CD4-positive, alpha-beta memory T cell (primary cell): ENCODE measurements at places on chromosomes 1 and 21.

- DNase-seq: no peak
Measured at GRCh38 chr1:183880531-183881243, 75.8 kb downstream of the RGL1 start.

- no peak for DNase-seq
Measured at GRCh38 chr1:58983162-58983561, 199.3 kb upstream of the JUN start.

DNA sequence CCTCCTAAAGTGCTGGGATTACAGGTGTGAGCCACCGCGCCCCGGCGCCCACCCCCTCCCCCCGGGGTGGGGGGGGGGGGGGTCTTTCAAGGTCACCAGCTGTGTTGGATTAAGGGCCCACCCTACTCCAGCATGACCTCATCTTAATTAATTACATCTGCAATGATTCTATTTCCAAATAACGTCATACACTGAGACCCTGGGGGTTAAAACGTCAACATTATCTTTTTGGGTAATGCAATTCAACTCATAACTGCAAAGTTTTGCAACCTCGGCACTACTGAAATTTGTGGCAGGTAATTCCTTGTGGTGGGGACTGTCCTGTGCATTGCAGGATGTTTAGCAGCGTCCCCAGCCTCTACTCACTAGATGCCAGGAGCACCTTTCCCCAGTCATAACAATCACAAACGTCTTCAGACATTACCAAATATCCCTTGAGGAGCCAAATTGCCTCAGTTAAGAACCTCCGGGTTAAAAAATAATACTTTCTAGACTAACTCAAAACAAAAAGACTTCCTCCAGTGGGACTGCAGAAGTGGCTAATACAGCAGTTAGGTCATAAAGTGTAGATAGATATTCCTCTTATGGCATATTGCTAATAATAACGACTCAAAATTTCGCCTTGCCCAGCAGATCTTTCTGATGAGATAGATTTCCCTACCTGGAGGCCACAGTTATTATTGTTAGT is 233.0 kb upstream of the KAZN start:
- no peak for DNase-seq

GRCh38 chr1:219381396-219381795 is 207.7 kb downstream of the LYPLAL1 start:
- DNase-seq: no peak

DNA sequence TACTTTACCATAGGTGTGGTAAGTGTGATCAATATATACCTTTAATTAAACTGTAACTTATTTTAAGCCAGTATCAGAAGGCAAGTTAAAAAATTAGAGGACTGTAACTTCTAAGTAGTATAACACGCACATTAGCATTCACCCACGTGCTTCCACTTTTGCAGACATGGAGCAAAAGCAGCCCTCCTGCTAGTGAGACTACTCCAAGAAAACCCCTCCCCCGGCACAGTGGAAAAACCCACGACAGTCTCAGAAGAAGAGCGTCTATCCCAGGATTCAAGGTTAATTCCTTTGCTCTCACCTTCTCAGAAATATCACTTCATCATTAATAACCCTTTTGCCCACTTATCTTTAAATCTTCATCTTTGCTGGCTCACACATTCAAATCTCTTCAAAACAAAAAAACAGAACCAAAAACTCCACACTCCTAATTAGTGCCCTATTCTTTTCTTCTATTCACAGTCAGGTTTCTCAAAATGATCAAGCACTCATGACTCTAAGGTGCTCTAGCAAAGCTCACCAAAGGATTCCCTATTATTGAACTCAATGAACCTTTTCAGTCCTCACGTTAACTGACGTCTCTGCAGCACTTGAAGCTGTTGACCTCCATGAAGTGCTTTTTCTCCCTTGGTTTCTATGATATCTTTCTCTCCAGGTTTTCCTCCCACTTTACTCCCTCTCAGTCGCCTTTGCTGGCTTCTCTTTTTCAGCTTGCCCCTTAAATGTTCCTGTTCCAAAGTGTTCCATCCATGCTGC is 213.5 kb downstream of the SMYD3 start:
- DNase-seq: no peak

DNA sequence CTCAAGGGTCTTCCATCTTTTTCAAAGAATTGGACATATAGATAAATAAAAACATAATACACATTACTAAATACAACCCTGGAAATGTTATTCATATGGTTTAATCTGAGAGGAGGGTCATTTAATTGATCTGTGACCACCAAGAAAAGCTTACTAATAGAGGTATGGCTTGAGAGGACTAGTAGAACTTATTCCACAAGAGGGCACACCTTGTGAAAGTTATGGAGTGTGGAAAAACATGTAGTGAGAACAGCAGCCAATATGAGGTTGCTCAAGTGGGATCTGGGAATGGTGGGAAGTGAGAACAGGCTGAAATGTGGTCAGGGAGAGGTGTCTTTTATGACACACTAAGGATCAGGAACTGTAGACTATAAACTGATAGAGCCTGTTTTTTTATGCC is 973.5 kb upstream of the B3GALT2 start:
- no peak for DNase-seq

- DNase-seq: no peak
Measured at GRCh38 chr1:76546354-76546933, 320.8 kb upstream of the ST6GALNAC5 start.

GRCh38 chr1:48524892-48525467 is 53.0 kb upstream of the SPATA6 start:
- no peak for DNase-seq

DNA sequence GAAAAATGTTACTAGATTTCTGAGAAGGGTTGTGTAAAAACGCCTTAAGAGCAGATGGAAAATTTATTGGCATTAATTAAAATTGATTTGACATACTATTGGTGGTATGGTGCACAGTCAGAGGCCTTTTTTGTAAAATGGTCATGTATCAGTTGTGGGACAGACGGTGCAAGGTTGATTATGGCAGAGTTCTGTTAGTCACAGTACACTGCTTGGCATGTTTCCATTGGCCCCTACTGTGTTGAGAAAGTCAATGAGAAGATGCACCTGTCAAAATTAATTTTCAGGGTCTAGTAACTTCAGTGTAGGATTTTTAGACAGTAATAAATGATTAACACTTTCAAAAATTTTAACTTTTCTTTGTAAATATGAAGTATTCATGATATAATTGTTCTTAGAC is 4.4 kb downstream of the B3GALT2 start:
- no peak for DNase-seq

DNA sequence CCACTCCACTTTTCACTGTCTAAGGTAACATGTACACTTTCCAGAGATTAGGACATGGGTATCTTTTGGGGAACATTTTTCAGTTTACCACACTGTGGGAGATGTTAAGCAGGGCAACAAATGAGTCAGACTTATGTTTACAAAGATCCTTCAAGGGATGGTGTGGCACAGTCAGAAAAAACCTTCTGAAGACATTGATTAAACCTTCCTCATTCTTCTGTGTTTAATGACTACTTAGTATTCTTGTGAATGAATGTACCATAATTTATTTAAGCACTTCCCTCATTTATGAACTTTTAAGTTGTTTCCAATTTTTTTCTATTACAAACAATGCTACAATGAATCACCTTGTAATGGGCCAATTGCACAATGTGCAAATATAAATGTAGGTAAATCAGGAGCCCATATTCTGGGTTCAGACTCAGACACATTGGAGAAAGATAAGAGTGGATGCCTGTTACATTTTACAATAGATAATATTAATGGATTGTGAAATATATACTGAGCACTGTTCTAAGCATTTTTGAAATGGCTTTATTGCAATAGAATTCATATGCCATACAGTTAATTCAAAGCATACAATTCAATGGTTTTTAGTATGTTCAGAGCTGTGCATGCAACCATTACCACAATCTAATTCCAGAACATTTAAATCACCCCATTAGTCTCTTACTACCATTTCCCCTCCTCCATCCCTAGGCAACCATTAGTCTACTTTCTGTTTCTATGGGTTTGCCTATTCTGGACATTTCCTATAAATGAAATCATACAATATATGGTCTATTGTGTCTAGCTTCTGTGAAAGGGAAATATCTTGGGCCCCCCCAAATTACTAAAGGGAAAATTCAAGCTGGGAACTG is 1.9 kb upstream of the SFT2D2 start:
- DNase-seq: no peak

DNA sequence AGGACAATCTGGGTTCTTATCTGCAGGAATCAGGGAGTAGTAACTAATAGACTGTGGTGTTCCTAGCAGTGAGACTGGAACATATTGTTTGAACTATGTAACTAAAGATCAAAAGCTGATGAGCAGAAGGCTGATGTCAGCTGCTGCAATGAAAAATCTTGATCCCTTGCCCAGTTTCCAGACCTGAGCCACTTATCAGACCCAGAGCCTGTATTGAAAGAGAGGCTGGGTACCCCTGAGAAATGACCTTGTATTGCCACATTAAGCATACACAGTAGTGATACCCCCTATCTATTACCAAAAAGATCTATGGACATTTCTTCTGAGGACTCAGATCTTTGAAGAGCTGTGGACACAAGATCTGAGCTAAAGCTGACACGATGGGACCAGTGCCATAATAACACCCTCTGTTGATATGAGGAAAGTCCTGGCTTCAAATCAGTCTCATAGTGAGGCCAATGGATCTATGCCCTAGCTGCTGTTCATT is 178.0 kb upstream of the GALNT2 start:
- DNase-seq: no peak

DNA sequence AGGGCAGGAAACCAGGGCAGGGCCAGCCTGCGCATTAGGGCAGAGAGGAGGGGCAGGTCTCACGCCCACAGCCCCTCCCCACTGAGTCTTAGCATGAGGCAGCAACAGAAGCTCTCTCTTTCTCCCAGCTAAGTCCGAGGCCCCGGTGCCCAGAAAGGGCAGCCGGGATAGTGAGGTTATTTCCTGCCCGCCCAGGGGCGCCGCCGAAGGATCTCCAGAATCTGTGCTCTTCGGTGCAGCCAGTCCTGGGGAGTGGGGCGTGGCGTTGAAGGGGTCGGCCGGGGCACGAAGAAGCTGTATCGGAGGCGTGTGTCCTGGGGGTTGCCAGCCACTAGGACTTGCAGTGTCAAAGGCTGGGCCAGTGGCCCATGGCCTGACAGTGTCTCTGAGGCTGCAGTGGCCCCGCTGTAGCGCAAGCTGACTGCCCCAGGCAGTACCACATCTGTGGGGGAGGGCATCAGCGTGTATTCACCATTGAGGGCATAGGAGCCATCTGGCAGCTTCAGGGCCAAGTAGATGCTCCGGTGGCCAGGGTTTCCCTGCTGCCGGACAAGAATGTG is 7.8 kb downstream of the ADAMTS4 start:
- no peak for DNase-seq

GRCh38 chr1:21909286-21909759 is 27.8 kb downstream of the HSPG2 start:
- DNase-seq: no peak

DNA sequence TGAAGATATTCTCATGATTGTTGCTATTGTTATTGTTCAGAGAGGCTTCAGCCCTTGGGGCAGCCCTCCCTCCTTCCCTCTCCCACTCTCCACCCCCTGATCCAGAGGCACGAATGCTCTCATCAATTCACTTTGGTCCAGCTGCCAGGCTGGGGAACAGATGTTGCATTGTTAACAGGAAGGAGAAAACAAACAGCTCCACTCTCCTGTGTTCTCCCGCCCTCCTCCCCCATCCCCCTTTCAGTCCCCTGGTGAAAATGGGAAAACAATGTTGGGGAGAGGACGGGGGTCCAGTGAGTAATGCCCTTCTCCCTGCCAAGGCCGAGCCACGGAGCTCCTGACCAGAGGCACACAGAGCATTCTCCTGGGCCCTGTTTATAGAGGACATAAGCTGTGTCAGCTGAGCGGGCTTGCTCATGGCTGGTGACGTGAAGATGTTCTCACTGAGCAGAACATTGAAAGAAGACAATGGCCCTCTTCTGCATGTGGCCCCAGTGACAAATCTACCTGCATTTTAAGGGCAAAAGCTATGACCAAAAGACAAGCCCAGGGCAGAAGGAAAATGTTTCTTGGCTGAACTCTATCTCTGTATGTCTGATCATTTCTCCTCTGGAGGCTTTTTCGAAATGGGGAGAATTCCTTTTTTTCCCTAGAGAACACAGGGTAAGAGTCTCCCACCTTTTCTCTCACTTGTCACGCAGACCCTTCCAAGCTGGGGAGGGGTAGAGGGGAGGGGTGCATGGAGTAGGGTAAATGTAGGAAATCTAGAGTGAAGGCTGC is 111.7 kb downstream of the GLUL start:
- DNase-seq: no peak

- peak; percentile 37 for DNase-seq
Measured at GRCh38 chr21:41460578-41461527, 34.8 kb downstream of the MX1 start.

DNA sequence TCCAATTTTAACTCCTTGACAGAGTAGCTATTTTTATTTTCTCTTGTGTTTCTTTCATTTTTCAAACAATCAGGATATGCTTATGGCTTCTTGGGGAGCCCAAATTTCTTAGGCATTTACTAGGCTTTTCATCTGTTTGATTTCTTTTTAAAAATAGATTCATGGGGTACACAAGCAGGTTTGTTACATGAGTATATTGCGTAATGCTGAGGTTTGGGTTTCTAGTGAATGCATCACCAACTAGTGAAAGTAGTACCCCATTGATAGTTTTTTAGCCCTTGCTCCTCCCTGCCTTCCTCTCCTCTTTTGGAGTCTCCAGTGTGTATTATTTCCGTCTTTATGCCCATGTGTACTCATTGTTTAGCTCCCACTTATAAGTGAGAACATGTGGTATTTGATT is 190.7 kb downstream of the CENPF start:
- no peak for DNase-seq

GRCh38 chr1:184514447-184514846 is 127.6 kb downstream of the C1orf21 start:
- DNase-seq: no peak

GRCh38 chr1:160260406-160261382 is 1.7 kb downstream of the DCAF8 start:
- peak; percentile 4 for DNase-seq

GRCh38 chr1:168506204-168506819 is 37.5 kb downstream of the XCL2 start:
- no peak for DNase-seq

- DNase-seq: no peak
Measured at GRCh38 chr1:30366911-30367310, 356.5 kb downstream of the MATN1 start.

DNA sequence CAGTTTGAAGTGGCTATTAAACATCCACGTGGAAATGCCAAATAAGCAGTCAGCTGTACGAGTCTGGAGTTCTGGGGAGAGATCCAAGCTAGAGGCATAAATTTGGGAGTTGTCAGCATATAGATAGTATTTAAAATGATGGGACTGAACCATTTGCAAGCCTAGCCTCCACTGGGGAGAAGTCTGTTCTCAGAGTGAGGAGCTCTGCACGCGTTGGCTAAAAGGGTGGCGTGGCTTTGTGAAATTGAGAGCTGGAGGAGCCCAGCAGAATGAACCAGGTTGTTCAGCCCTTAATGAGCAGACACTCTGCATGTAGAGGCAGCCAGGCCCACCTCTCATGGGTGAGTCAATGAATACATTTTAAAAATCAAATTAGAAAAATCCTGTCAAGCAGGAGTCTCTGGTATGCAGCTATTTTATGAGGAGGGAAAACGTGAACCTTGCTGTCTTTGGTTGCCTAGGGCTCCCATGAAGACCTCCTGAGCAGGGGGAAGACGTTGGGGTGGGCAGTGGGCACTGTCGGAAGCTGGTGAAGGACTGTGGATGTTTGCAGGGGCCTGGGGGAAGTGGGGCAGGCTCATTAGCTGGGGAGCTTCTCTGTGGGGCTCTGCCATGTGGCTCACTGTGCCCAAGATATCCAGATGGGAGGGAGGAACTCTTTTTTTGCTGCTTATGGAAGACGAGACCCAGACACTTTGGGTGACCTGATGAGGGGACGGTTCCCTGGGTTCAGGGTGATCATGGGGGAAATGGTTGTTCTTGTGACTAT is 18.8 kb downstream of the TMCC2 start:
- no peak for DNase-seq

- DNase-seq: no peak
Measured at GRCh38 chr1:178682429-178682828, 42.6 kb upstream of the RALGPS2 start.
